ENCODE measurements at places on chromosomes 16 and 17.

GRCh38 chr16:6133009-6133557, 1035.5 kb upstream of the EEF2KMT start:
- DNase-seq: no peak

DNA sequence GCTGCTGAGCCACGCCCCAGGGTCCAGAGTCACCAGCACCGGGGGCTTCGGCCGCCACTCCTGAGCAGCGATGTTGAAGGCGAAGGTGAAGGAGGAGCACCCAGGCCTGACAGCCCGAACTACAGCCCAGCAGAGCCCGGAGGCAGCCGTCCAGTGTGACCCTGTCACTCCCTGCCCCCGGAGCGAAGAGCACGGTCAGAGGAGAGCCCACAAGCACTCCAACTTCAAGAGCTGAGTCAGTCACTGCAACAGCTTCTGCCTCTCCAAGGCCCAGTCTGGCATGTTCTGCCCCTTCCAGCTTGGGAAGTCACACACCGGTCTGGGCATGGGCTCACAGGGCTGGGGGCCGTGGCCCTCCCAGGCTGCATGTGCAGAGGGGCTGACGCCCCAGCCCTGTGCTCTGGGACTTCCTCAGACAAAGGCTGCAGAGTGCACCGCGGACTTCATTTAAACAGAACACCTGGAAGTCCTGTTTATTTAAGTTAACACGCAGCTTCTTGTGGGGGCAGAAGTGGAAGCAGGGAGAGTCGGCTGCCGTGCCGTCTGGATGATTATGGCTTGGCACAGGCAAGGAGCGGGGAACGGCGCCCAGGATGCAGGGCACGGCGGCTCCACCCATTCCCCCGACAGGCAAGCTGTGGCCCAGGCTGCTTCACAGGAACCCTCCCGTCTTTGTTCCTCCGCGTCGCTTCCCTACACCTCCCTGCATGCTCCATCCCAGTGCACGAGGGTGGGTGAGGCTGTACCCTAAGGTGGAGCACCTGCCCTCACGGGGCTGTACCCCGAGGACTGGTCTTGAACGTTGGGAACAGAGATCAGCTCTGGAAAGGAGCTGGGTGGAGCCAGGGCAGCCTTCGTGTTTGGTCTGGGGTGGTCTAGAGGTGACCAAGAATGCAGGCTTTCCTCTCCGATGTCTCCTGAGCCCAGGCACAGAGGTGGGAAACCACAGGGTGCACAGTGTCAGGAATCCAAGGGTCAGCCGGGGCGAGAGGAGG, 68.9 kb upstream of the METRNL start:
- no peak for DNase-seq

DNA sequence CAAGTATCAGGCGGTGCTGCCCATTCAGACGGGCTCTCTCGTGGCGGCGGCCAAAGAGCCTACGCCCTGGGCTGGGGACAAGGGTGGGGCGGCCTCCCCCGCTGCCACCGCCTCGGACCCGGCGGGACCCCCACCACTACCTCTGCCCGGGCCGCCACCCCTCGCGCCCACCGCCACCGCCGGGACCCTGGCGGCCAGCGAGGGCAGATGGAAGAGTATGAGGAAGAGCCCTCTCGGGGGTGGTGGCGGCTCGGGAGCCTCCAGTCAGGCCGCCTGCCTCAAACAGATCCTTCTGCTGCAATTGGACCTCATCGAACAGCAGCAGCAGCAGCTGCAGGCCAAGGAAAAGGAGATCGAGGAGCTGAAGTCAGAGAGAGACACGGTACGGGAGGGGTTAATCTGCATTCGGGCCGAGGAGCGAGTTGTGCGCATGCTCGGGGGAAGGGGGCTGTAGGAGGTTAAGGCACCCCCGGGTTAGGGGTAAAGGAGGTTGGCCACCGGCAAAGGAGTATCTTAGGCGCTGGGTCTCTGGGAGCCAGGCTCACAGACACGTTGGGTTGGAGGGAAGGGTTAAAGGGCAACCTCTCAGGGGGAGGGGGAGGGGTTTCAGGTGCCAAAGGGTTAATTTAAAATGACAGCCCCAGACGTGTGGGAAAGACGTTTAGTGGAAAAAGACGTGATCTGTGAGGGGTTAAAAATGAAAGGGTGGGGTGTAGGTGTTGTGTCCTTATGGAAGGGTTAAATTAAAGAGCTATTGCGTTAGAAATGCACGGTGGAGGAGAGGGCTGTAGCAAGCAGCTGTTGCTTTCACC, 1.4 kb downstream of the MSL1 start:
- DNase-seq: no peak

GRCh38 chr16:50311891-50312501, 45.6 kb downstream of the ADCY7 start:
- DNase-seq: no peak

DNA sequence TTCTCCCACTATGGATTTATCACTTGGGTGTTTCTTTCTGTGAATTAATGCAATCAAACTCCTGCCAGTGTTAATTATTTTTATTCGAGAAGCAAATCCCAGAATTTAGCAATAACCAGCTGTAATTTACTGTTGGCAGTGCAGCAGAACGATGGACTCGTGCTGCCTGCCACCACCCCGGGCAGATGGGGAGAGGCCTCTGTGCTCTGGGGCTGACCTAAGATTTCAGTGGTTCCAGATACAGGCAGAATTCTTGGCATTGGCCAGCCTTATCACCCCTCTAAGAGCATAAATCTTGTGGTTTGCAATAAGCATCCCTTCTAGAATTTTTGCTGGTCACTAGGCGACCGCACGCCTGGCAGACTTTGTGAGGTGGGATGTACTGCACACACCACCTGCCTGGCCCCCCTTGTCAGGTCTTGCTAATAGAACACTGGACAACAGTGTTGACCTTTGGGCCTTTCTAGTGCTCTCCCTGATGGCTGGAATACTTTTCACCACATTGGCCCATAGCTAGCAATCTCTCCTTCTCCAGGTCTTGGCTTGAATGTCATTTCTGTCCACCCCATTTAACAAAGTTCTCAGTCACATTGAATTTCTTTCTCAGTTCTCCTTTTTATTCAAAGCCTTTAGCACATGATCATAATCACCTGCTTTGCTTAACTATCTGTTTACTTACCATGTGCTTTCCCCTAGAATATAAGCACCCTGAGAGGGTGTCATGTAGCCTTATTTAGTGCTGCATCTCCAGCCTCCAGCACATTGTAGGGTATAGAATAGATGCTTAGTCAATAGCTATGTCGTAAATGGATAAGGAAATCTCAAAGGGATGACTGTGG, 122.1 kb upstream of the DYNLRB2 start:
- no peak for DNase-seq

DNA sequence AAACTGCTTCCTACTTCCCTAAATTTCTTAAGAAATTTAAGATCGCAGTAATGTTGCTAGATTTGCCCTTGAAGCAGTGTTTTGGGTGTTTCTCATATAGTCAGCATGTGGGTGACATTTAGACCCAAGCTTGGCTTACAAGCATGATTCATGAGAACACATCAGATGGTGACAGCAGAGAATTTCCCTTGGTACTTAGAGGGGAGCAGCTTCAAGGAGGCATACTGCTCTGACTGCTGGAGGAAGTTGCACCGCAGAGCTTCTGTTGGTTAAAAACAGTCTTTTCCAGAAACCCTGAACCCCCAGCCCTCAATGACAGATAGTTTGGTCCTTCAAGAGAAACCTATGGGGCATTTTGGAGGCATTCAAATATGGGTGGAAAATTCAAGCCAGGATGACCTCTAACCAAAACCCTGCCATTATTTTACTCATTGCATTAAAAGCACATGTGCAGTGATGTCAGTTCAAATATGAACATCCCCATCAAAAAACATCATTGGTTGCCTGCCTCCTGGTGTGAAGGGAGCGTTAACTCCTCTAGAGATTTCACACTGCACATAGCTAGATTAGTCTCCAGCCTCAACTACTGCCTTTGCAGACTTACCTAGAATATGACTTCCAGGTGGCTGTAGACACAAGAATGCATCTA, 201.5 kb upstream of the CACNG5 start:
- DNase-seq: no peak

DNA sequence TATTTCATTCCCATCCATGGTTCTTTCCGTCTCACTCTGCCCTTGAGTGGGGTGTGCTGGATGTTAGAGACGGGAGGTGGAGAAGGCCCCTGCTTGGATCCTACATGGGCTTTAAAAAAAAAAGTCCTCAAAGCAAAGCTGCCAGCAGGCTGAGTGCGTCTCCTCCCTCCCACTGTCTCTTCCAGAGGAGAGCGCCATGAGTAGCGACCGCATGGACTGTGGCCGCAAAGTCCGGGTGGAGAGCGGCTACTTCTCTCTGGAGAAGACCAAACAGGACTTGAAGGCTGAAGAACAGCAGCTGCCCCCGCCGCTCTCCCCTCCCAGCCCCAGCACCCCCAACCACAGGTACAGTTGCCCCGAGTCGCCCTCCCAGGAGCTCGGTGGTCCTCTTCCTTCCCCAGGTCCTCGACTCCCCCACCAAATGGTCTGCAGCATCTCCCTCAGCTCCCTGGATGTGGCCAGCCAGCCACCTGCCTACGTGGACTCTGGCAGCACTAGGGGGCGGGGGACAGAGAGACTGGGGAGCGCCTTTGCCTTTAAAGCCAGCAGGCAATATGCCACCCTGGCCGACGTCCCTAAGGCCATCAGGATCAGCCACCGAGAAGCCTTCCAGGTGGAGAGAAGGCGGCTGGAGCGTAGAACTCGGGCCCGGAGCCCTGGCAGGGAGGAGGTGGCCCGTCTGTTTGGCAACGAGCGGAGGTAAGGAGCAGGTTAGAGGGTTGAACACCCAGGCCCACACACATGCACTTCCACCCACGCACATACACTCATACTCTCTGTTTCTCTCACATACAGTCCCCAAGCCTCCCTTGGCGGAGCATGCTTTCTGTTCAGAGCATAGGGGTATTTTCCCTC, 68.2 kb downstream of the PLD6 start:
- DNase-seq: no peak

DNA sequence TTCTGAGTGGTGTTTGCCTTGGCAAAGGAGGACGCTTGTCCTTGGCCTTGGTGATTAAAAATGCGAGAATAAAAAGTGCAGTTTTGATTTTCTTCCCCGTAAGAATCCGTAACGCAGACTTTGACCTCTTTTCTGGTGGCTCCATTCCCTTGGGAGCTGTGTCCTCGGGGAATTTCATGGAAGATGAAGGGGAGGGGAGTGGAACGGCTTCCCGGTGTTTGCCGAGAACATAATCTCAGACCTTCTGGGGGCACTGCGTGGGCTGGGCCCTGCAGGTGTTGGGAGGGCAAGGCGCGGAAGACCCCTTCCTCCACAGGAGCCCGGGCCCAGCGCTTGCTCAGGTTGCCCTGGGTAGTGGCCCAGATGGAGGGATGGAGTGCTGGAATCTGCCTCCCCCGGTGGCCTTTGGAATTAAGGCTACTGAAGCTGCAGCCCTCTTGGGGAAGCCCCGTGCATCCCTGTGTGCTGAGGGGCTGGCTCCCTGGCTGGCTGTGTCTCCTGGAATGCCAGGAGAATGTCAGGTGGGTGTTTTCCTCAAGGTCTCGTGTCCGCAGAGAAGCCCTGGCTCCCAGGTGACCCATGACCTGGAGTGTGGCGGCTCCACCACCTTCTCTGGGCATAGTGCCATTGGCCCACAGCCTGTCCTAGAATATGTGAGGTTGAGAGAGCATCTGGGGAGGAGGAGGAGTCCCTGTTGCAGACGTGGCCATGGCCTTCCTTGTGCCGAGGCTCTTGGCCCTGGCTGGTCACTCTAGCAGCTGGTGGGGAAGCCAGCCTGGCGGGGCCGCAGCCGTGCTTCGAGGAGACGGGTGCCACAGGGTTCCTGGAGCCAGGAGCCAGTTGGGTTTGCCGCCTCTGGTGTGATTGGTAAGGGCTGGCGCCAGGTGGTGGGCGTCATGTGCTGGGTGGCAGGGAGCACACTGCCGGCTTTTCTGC, 3.1 kb downstream of the BAIAP2 start:
- DNase-seq: no peak

DNA sequence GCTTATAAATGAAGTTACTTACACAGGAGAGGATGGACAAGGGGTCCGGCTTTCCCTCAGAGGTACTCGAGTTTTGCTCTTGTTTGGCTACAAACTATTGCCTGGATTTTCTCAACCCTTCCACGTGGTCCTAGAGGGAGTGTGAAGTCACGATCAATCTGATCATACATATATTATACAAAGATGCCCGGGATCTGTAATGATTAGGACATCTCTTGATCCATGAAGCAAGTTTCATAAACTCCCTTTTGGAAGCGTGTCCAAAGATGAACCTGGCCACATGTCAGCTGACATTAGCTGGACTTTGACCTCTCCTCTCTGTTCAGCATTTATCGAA, 2.3 kb upstream of the CDH11 start:
- DNase-seq: no peak

GRCh38 chr17:71753070-71753469, 367.8 kb upstream of the SOX9 start:
- no peak for DNase-seq

- DNase-seq: no peak
Measured at GRCh38 chr16:320206-320605, 32.3 kb downstream of the AXIN1 start.

- DNase-seq: no peak
Measured at GRCh38 chr16:61829631-61830030, 206.6 kb downstream of the CDH8 start.

DNA sequence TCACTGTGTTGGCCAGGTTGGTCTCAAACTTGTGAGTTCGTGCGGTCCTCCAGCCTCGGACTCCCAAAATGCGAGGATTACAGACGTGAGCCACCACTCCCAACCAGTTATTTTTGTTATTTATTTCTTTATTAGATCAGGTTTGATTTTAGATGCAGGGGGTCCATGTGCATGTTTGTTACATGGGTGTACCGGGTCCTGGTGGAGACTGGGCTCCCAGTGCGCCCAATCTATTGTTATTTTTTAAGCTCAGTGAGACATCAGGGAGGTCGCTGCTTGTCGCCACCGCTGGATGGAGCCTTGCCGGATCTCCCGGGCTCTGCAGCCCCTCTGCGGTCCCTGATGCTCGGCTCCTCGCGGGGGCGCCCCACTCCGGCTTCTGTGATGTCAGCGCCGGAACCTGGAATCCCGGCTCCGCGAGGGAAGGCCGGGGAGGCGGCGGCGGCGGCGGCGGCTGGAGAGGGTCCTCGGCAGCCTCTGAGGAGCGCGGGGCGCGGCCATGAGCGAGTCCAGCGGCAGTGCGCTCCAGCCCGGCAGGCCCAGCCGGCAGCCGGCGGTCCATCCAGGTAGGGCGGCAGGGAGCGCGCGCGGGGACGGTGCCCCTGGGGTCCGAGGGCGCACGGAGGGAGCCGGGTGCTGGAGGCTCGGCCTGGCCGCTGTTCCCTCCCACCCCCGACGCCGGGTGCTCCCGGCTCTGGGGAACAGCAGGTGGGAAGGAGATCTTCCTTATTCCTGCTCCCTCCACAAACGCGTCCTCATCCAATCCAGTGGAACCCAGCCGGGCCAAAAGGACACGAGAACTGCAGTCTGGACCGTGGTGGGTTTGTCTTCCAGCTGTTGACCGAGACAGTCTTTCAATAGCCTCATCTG, at the start of gene TMC7:
Gene TMC7 (plus strand): TSS at position 370 of the 870 bp plus-strand sequence. CDS start 130 bp downstream, at position 500.
- peak; percentile 26 for DNase-seq

Measured in omental fat pad (tissue), 4 donors.